ENCODE measurements at places on chromosomes 12 and 14.
A peak's percentile ranks its signal among the peaks of the same experiment; 100 is the strongest.

- no peak for DNase-seq
These were observed 30.8 kb upstream of the BATF start for GRCh38 chr14:75491376-75491978.

- no peak for DNase-seq
These were observed 160.5 kb upstream of the RASSF8 start for GRCh38 chr12:25797949-25798348.

DNA sequence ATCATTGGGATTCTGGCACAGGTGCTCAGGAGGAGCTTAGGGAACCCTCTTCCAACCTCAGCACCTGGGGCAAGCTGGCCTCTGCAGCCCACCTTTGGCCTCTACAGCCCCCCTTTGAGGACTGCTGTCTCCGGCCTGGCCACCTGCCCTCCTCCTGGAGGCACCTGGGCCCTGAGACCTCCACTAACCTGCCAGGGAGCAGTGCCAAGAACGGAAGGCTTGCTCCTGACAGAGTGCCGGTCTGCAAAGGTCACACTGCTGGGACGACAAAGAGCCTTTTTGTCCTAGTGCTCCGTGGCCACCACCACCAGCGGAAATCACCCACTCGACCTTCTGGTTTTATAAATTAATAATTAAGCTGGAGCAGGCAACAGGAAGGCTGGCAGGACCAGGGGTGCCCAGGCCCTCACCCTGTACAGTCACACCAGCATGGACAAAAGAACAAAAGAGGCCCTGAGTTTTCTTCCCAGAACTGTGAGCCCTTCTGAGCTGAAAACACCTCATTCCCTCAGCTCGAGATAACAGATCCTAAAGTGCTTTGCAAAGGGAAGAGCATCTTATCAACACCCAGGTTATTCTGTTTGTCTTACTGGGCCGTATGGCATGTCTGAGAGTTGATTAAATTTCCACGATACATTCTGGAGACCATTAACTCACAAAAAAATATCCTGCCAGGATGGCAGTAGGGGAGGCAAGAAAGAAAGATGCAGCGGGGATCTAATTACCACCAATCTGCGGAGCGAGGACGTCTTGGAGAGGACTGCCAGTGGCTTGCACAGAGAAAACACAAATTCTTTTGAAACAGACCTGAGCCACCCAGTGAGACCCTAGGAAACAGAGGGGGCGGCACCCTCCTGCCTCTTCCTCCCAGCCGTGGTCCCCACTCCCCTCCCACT, 8.2 kb downstream of the TESC start:
- no peak for DNase-seq

GRCh38 chr12:96327889-96328288, 72.3 kb downstream of the CDK17 start:
- DNase-seq: no peak

DNA sequence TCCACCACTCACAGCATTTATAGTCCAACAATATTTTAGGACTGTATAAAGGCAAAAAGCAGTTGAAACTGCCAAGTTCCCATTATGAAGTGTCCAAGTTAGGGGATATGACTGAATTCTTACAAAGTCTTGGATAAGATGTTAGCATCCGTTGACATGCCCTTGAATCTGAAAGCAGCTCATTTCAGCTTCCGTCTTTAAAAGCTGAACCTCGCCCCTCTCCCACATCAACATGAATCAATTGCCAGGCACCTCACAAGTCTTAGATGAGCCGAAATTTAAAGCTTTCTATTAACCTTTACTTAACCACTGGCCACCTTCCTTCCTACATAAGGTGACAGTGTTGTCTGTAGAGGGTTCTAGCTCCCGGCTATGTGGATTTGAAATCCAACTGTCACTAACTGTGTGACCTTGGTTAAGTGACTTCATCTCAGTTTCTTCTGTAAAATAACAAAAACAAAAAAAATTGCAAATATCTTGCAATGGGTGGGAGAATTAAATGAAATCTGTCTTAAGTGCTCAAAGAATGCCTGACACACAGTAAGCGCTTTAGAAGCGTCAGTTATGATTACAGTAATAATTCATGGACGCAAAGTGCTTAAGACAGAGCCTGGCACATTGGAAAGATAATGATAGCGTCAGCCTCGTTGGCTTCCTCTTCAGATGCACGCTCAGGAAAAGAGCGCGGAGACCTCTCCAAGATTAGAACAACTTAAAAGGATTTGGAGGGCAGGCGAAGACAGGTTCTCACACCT, 1.2 kb downstream of the PPP1CC start:
- DNase-seq: no peak

GRCh38 chr14:76968621-76969063, 59.9 kb downstream of the IRF2BPL start:
- DNase-seq: no peak

DNA sequence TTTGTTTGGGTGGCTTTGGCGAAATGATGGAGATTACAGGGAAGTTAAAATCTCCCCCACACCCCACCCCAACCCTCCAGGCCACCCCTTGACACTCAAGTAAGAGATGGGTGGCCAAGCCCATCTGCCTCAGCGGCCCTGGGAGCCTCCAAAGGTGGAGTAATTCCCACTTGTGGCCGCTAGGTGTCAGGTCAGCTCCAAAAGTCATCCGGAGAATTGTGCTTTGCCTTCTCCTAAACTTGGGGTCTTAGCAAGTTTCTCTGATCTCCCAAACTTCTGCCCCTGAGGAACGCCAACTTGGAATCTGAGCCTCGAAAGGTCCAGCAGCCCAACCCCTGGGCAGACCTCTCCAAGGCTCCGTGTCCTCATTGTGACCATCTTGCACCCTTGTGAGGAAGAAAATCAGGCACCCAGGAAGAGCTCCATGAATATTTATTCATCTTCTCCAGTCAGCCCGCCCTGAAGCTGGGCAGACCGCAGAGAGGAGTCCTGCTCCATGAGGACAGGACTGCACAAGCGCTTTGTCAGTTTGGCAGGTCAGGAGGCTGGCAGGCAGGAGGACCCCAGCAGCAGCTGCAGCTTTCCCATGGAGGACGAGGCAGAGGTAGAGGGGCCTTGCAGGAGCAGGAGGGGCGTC, 46.7 kb downstream of the LRRC74A start:
- DNase-seq: peak; percentile 32

DNA sequence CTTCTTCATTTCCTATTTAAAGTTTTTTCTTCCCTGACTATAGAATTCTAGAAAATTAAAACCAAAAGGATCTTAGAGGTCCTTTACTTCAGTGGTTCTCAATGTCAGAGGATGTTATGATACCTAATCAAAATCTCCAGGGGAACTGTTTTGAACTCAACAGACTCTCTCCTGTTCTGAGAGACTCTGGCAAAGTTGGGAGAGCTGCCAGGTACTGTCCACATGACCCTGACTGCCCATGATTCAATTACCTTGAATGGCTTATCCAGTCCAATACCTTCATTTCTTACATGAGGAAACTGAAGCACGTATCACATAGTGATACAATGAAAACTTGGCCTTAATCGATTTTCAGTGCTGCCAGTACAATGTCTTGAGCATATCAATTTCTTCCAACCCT, 16.6 kb downstream of the ALKBH1 start:
- DNase-seq: no peak

DNA sequence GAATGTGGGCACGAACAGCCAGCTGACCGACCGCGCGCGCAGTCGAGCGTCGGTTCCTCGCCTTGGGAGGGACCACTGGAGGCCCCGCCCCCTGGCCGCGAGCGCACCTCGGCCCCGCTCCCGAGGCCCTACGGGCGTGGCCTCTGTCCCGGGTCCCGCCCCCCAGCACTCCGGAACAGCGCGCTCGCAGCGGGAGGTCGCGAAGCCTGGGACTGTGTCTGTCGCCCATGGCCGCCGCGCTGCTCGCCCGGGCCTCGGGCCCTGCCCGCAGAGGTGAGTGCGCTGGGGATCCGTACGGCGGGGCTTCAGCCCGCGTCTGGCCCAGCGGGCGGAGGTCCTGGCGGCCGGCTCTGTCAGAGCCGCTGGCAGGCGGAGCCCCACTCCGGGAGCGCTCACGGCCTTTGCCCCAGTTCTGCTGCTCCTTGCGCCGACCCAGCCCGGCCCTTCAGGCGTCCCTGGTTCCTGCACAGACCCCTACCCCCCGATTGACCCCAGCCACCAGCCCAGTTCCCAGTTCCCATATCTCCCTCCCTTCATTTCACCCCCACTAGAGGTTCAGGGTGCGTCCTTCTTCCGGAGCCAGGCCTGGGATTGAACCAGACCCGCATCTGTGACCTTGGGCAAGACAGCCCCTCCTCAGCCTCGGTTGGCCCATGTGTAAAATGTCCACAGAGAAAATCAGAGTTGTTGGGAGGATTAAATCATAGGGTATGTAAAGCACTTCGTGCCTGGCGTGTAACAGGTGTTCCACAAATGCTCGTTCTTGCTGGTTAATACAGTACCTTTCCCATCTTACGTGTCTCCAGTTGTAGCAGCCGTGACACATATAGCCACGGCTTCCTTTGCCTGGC, at the start of gene ACADS:
TSS of gene ACADS (plus strand) at position 168 of the 851 bp plus-strand sequence. CDS start at position 228, 60 bp downstream.
- peak; percentile 72 for DNase-seq

GRCh38 chr14:96409701-96410100, 17.8 kb downstream of the AK7 start:
- DNase-seq: no peak

- DNase-seq: no peak
These were observed 288.5 kb upstream of the RTL1 start for GRCh38 chr14:101191721-101192660.

- no peak for DNase-seq
These were observed 49.1 kb upstream of the CAND1 start for GRCh38 chr12:67220065-67220464.

DNA sequence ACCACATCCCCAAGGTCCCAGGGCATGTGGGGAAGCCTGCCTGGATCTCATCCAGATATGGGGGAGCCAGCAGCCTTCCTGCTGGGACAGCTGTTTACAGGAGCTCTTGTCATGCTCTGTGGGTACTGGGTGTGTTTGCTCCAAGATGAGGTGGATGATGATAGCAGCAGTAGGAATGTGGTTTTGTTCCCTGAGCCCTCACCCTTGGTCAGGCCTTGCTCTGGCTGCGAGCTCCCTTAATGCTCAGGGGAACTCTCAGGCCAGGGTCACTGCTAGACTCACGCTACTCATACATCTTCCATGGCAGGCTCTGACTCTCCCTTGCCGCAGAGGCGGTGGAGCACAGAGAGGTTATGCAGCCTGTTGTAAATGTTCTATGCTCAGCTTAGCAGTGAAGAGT, 990.3 kb downstream of the AACS start:
- no peak for DNase-seq

DNA sequence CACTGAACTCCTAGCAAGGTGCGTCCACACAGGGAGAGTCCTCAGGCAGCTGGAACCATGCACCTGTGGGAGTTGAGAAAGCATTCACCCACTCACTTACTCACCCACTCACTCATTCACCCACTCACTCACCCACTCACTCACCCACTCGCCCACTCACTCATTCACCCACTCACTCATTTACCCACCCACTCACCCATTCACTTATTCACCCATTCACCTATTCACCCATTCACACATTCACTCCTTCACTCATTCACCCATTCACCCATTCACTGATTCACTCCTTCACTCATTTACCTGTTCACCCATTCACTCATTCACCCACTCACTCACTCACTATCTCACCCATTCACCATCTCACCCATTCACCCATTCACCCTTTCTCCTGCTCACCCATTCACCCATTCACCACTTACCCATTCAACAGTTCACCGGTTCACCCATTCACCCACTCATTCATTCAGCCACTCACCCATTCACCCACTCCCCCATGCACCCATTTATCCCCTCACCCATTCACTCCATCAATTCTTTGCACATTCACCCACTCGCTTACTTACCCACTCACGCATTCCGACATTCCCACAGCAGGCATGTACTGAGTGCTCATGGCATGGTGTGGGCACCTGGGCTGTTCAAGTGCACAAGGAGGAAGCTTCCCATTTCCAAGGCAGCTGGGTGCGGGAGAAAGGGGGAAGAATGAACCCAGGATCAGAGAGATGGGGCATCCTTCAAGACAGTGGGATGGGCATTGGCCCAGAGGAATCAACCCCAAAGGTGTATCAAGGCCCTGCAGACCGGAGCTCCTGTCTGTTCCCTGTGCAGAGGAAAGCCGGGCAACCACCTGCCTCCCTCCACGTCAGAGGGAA, 135.2 kb upstream of the C14orf180 start:
- DNase-seq: no peak

GRCh38 chr14:104856157-104856868, 8.8 kb upstream of the CEP170B start:
- DNase-seq: no peak

DNA sequence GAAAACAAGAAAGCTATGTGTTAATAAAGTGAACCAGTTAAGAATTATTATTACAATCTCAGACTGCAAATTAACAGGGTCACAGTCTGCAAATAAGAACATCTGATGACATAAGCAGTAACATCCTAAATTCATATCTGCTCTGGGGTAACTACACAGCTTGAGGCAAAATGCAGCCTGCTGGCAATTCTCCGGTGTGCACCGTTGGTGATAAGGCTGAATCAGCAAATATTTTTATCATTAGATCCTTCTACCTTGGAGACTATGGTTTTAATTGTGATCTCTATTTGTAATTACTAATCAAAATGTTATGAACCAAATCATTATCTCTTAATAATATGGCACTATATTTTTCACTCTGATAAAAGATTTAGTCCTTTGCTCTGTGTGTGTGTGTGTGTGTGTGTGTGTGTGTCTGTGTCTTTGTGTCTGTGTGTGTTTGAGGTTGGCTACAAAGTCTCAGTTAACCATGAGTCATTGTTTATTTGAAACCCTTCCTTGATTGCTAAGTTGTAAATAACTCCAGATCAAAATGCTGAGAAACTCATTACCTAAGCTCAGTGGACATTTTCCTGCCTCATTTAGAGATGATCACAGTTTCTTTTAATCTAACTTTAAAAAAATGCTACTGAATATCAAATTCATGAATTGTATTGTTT, 442.6 kb downstream of the GXYLT1 start:
- no peak for DNase-seq

DNA sequence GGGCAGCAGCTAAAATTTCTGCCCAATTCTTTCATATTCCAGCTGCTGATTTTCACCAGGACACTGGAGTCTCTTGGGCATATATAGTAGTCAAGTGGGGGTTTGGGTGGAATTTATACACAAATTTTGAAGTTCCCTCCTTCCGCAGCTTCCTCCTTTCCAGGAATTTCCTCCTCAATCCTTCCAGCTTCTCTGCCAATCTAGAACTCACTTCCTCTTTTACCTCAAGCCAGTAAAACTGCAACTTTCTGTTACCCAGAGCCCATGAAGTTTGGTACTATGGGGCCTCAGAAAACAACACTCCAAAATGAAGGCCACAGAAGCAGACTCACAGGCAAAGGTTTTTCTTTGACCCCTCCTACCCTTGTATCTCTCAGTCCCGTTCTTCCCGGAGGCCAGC, 51.7 kb upstream of the G2E3 start:
- no peak for DNase-seq

- DNase-seq: no peak
These were observed 47.6 kb downstream of the SH2B3 start for GRCh38 chr12:111453071-111453989.

- no peak for DNase-seq
These were observed 6.9 kb upstream of the HOXC4 start for GRCh38 chr12:54046809-54047159.

GRCh38 chr12:120432772-120433525, 5.0 kb upstream of the COX6A1 start:
- DNase-seq: no peak

GRCh38 chr14:77554207-77554606, 55.6 kb upstream of the ISM2 start:
- DNase-seq: peak; percentile 4

- no peak for DNase-seq
These were observed 621 bp upstream of the TMEM117 start for GRCh38 chr12:43835264-43835655.
